Epithelial cell of alveolus of lung (primary cell): ENCODE measurements at places on chromosomes 3 and 15. TPM values are rescaled to one million over a fixed set of nuclear protein-coding genes. Genes with fewer than 3 reads are reported as not detected.

Gene TGM4
- not detected in 2 replicates for total RNA-seq

Gene SCN11A
- total RNA-seq: under 0.01 TPM in 2 replicates

Gene KIF7
- 7.9 and 15.6 TPM in 2 replicates for total RNA-seq

Gene TEX55
- not detected in 2 replicates for total RNA-seq

Gene BLM
- 1.6 and 4.4 TPM in 2 replicates for total RNA-seq
